ENCODE measurements at places on chromosomes 1 and 21.

DNA sequence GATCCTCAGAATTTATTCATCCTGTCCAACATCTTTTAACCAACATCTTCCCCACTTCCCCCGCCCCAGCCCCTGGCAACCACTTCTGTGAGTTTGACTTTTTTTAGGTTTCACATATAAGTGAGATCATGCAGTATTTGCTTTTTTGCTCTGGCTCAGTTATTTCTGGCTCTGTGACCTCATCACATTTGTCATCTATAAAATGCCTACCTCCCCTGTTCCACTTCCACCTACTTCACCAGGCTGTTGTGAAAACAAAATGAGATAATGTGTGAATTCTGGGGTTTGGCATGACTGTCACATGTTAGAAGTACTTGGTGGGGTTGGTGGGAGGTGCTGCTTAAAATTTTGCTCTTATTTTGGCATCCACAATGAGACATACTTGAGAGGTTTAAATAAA lies 18.4 kb downstream of the HHAT start:
- no peak for DNase-seq

DNA sequence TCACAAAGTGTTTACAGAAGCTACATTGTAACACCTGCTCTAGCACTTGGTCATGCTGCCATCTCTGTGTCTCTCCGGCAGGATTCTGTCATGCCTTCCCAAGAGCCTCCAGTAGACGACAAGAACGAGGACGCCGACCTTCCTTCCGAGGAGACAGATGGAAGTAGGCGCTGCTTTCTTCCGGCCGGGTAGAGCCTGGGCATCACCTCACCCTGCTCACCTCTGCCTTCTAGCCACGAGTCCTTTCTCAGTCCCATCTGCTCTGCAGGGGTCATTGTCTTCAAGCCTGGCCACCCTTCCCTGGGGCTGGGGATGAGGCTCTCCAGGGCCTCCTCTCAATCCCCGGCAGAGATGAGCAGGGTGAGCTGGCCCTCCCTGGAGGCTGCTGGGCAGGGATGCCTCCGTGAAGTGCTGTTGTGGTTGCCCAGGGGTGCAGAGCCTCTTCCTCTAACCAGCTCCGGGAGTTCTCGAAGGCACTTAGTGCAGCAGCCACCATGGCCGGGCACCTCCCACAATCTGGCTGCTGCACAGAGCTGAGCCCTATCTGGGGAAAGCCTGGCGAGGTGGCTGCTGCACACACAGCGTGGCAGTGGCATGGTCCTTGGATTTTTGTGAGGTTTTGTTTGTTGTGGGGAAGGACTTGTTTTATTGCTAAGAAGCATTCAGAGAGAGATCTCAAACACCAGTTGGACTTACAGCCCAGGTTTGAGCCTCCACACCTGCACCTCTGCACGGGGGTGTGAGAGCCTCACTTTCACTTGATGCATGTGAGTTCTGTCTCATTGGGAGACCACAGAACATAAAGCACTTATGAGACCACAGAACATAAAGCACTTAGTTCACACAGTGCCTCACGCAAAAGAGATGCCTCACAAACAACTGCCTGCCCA lies 48.4 kb downstream of the FAAP20 start:
- no peak for DNase-seq

GRCh38 chr1:208149776-208150514 lies 94.2 kb downstream of the PLXNA2 start:
- DNase-seq: peak; percentile 73

- no peak for DNase-seq
These were observed 281.5 kb upstream of the VAMP3 start for GRCh38 chr1:7489586-7489985.

GRCh38 chr1:101993710-101994109 lies 3.0 kb downstream of the OLFM3 start:
- no peak for DNase-seq

DNA sequence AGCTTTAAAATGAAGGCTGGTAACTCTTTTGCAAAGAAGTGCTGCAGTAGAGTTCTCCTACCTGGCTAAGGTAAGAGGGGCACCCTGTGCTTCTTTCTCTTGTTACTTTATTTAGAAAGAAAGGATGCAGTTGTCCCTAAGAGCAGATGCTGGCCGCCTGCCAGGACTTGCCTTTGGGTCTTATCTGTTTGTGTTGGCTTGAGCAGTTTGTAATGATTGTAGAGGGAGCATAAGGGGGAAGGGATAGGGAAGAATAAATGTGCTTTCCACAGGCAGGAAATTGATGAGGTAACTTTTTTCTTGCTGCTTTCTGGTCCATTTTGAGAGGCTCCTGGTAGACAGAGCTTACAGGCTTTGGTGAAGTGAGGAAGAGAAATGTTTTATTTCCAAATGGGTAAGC lies 229.6 kb downstream of the HHAT start:
- no peak for DNase-seq

GRCh38 chr21:35223480-35224156 lies 174.5 kb upstream of the RUNX1 start:
- no peak for DNase-seq

- peak; percentile 46 for DNase-seq
These were observed 7.1 kb downstream of the PDZK1IP1 start for GRCh38 chr1:47182676-47183235.

DNA sequence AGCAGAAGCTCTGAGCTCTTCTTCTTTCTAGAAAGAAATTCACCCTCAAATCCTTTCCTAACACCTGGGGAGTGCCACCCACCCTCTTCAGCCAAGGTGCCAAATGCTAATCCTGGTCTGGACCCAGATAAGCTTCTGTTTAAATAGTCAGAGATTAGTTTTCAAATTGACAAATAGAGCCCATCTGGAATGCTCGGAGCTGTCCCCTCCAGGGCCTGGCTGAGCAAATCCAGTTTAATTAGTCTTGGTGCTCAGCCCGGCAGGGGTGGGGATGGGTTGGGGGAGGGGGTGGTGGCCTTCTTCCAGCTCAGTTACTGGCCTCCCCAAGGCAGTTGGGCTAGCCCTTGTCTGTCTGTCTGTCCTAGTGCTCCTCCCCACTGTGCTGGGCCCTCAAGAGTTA lies 269.5 kb downstream of the GRIK3 start:
- DNase-seq: peak; percentile 50

- no peak for DNase-seq
These were observed 62.6 kb upstream of the C1orf105 start for GRCh38 chr1:172357753-172358385.

- DNase-seq: no peak
These were observed 26.7 kb downstream of the RGSL1 start for GRCh38 chr1:182476625-182477024.

GRCh38 chr1:206509612-206510257 lies 2.4 kb downstream of the RASSF5 start:
- no peak for DNase-seq

DNA sequence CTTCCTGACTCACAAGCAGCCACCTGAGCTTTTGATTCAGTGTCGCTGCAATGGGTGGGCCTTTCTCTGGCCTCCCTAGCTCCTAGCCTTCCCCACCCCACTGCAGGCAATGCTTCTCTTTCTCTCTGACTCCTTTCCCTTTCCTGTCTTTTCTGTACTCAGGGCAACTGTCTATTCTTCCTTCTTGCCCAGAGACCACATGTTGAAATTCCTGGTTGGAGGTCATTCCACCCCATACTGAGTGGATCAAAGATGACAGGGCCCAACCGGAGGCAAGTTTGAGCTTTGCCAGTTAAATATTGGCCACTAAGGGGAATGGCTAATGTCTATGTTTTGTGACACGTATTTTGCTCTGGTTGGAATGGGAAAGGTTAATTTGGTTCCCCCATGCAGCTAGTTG lies 65.2 kb upstream of the ARID1A start:
- DNase-seq: no peak

GRCh38 chr1:184255560-184255959 lies 131.3 kb upstream of the C1orf21 start:
- DNase-seq: no peak

DNA sequence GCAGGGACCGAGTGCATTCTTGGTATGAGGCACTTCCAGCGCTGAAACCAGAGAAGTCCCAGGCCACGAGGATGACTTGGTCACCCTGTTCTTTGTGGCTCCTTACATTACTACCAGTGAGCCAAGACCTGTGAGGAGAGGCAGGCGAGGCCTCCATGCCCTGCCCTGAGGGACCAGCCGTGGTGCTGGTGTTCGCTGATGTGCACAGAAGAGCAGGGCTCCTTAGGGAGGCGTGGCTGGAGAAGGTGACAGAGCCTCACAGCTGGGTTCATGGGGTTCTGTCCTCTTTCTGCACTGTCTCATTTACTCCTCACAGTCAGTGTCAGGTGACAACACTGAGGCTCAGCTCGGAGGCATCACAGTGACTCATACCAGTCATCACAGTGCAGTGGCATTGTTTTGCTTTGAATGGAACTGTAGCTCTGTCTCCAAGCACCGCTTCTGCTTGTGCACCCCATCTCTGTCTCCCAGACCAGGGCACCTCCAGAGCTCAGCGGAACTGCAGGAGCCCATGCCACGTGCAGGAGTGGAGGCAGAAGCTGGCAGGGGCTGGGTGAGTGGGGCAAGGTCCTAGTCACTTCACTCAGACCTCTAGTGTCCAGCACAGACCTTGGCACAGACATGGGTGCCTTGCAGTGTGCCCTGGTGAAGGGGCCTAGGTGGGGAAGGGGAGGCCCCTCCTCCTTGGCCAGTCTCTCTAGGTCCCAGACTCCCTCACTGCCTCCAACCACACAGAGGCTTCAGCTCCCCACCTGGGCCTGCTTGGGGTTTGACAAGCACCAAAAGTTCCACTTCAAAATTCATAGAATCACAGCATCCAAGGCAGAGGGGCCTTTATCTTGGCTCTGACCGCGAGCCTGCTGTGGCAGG lies 310.9 kb downstream of the MATN1 start:
- peak; percentile 66 for DNase-seq

Measured in islet precursor cell (in vitro differentiated cells).